ENCODE measurements at places on chromosomes 5 and 9.

GRCh38 chr9:20684875-20685696 lies 1.0 kb downstream of the FOCAD start:
- DNase-seq = peak; percentile 74

DNA sequence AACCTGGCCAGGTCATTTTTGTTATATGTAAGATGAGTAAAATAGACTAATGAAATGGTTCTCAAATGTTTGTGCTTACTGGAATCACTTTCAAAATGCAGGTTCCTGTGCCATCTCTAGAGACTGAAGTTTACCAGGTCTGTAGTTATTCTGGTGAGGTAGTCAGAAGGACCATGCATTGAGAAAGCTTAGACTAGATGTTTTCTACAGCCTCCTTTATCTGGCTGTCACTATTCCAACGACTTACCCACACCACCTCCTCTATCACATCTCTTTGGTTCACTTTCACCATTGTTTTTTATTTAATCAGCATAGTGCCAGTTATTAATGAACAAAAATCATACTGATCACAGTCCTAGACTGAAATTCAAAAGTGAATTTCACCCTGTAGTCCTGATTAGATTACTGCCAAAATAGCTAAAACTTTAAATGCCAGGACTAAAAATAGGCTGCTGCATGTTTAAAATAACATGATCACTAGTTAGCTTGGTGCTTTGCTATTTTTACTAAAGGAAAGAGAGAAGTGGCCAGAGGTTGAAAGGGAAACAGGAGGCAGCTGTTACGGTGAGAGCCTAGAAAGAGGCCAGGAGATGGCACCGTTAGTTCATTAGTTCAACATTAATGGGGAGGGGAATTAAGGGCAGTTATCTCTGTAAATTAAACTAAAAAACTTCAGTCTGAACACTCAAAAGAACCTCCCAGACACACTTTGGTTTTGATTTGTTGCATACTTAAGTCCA lies 13.9 kb upstream of the FNIP1 start:
- no peak for DNase-seq

- no peak for DNase-seq
Measured at GRCh38 chr9:114086009-114086408, 7.9 kb upstream of the AMBP start.

DNA sequence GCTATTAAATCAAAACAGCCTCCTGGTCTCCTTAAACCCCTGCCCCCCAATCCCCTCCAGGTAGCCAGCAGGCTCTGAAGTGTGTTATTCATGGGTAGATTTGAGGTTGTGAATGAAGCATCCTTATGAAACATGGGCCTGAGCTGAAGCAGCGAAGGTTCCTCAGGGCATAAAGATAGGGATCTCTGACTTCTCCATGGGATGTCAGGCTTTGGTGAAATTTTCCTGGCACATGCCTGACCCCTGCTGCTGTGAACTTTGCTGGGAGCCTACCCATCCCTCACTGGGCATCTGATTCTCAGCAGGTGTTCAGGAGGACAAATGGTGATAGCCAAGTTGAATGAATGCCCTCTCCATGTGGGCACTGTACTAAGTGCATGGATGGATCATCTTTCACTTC lies 250.3 kb downstream of the ASTN2 start:
- DNase-seq = no peak

DNA sequence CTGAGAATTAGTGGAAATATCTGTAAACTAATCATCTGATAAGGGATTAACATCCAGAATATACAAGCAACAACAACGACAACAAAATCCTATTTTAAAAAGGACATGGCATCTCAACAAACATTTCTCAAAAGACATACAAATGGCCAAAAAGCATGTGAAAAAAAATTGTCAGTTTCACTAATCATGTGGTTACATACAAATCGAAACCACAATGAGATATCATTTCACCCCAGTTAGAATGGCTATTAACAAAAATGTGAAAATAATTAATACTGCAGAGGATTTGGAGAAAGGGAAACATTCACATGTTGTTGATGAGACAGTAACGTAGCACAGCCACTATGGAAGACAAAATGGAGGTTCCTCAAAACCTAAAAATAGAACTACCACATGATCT lies 69.5 kb downstream of the ERP44 start:
- DNase-seq = no peak

DNA sequence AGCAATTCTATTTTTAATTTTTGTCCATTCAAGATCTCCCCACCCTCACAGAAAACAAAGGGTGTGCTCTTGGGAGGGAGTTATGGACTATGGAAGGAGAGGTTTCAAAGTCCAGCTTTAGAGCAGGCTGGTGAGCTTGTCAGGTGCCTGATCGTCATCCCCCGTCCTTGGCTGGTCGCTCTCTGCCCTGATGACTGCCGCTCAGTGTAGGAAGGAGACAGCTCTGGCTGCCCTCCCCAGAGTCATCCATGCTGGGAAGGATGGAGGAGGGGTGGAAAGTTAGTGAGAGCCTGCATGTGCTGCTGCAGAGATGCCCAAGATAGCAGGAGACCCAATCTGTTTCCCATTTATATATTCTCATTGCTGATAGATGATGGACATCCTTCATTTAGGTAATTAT lies 96.6 kb downstream of the NLN start:
- DNase-seq = no peak

GRCh38 chr5:173794901-173795416 lies 93.2 kb upstream of the CPEB4 start:
- no peak for DNase-seq

DNA sequence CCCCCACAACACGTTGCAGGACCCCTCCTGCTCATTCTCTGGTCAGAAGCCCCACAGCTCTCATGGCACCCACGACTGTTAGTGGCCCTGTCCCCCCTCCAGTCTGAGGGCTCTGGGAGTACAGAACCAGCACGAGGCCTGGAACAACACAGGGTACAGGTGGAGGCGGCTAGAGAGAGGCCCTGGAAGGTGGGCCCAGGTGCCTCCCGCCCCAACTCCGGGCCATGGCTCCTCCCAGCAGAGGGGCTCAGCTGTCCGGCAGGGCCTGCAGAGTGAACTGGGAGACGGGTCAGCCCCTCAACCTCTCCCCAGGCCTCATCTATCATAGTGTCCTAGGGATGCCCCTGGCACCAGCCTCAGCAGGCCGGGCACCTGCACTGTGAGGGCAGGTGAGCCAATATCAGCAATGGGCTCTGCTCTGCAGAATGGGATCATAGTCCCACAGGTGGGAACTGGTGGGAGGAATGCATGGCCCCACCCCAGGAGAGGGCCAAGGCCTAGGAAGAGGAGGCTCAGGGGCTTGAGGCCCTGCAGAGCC lies 58.6 kb downstream of the BARX1 start:
- DNase-seq = no peak

GRCh38 chr5:177509381-177509951 lies at the start of gene DOK3:
DOK3 (minus strand) TSS chr5:177509826; CDS start chr5:177509540, 286 bp downstream.
- DNase-seq = no peak

- DNase-seq = no peak
Measured at GRCh38 chr9:19533373-19533772, 124.6 kb downstream of the ACER2 start.

GRCh38 chr9:107462691-107463090 lies 26.9 kb downstream of the KLF4 start:
- peak; percentile 56 for DNase-seq

DNA sequence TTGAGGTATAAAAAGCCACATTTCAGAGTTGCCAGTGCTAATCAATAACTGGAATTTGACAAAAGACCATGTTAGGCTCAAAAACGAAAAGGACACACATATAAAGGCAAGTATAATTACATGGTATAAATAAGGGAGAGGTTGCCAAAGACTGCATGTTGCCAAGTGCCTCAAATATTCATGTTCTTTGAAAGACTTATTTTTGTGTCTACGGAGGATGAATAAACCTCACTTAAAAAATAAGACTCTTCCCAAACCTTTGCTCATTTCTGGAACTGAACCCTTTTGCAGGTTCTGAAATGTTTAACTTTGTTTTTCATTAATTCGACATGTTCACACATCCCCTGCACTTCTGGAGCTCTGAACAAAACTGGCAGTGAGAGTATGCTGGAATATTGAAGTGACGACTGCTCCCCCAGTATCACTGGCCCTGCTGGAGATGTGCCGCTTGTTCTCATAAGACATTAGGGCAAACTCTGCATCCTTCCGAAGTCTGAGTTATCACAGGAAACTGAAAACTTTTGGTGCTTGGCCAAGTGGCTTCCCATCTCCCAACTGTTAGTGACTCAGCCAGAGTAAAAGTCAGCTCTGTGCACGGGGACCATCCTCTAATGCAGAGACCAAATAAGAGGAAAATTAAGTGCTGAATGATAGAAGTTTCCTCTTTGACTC lies 336.8 kb downstream of the GLIS3 start:
- DNase-seq = peak; percentile 75

- DNase-seq = no peak
Measured at GRCh38 chr9:104986096-104986495, 58.1 kb upstream of the ABCA1 start.
